GM19239 (cell line): ENCODE measurements at places on chromosomes 7 and 10.

DNA sequence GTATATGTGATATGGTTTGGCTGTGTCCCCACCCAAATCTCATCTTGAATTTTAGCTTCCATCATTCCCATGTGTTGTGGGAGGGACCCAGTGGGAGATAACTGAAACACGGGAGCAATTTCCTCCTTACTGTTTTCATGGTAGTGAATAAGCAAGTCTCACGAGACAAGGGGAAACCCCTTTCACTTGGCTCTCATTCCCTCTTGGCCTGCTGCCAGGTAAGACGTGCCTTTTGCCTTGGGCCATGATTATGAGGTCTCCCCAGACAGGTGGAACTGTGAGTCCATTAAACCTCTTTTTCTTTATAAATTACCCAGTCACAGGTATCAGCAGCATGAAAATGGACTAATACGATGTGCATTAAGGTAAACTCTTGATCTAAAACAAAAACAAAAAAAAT lies 357.1 kb upstream of the AOAH start:
- no peak for DNase-seq

DNA sequence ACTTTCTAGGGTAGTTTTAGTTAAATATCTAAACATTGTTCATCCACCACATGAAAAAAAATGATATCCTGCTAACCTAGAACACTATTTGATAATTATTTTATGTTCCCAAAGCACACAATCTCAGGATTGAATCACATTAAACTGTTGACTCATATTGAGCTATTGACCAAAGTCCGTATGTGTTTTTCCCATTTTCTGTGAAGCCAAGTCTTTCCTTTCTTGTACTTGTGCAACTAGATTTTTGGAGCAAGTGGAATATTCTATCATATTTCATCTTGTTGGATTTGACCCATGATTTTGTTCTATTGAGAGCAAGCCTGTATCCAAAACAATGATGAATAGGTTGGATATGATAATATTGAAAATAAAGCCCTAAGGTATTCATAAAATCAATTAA lies 164.6 kb downstream of the SKAP2 start:
- no peak for DNase-seq

DNA sequence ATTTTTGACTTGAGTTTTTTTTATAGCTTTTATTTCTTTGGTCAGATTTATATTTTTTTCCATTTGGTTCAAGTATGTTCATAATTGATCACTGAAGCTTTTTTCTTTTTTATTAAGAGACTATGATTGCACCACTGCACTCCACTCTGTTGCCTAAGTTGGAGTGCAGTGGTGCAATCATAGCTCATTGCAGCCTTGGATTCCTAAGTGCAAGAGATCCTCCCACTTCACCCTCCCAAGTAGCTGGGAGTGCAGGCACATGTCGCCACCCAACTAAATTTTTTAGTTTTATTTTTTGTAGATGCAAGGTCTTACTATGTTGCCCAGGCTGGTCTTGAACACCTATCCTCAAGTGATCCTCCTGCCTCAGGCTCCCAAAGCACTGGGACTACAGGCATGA lies 97.7 kb upstream of the KIF5B start:
- no peak for DNase-seq

- DNase-seq: no peak
Measured at GRCh38 chr7:36748017-36748487, 23.8 kb upstream of the AOAH start.

- DNase-seq: no peak
Measured at GRCh38 chr10:48487244-48487643, 117.6 kb downstream of the ARHGAP22 start.

- DNase-seq: no peak
Measured at GRCh38 chr10:73228247-73228646, 18.8 kb downstream of the DNAJC9 start.

DNA sequence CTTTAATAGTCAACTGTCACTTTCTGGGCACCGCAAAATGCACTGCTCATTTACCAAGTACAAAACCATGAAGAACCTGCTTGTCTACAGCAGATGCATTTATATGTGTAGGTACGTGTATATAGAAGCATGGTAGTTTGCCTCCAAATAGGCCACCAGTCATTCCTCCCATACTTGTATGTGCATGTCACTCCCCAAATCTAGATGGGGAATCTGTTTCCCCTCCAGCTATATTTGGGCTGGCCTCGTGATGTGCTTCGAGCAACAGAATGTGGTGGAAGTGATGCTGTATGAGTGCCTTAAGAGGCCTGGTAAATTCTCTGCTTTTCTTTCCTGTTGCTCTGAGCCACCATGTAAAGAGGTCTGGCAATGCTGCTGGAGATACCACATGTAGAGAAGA lies 47.1 kb downstream of the PSMC2 start:
- DNase-seq: no peak

DNA sequence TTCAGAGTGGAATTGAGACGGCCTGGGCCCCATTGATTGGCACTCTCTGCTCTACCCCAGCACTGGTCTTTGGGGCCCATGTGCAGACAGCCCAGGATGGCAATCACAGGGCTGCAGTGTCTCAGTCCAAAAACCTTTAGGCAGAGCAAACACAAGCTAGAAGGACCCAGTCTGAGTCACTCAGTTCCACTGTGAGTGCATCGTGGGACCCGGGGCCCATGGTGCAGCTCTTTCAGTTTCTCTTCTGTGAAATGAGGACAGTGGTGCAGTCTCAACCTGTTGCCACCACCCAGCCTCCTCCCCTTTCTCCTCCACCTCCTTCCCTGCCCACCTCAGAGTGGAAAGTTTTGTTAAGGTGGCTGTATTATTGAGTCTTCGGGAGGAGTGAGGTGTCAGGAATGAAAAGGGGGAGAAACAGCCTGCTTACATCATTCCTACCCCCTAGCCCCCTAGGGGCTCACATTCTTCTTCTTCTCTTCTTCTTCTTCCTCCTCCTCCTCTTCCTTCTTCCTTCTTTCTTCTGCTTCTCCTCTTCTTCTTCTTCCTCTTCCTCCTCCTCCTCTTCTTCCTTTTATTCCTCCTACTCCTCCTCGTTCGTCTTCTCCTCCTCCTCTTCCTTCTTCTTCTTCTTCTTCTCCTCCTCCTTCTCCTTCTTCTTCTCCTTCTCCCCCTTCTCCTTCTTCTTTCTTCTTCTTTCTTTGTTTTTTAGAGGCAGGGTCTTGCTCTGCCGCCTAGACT lies 19.5 kb upstream of the CARD11 start:
- DNase-seq: peak; percentile 48

DNA sequence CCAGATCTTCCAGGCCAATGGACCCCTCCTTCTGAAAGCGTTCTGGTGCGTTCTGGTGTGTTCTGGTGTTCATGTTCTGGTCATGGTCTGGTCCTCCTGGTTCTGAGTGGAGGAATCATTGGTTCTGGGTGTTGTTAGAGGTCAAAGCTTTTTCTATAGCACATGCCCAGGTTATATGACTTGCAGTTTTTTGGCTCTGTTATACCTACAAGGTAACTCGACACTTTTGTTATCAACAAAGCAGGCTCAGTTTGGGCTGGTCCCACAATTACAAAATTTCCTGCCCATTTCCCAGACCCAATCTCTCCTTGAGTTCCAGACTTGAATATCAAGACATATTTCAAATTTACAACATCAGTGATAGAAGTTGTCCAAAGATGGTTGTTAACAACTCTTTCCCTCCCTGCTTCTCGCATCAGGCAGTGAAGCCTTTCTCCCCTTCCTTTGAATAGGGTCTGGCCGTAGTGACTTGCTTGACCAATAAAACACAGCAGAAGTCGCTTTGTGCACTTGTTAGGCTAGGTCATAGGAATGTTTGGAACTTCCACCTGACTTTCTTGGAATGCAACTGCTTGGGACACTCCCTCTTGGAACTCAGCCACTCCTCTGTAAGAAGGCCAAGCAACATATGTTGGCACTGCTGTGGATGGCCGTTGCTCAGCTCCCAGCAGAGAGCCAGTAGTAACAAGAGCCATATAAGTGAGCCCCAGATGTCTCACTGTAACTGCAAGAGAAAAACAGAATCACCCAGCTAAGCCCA lies 83.1 kb upstream of the STEAP1B start:
- no peak for DNase-seq

DNA sequence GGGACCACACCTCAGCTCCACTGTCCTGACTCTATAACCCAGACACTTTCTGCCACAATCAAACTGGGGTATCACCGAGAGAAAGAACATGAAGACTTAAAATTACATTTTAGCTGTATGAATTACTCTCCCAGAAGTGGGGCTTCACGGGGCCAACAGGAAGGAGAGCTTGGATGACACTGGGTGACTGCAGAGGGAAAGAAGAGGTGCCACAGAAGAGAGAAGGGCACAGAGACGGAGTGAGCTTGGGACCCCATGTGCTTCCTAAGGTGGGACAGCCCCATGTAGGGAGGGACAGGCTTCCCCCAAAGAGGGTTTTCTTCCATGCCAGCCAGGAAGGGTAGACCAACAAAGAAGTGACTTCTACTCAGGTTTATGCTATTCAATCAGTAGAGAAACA lies 162.0 kb upstream of the RHEB start:
- DNase-seq: no peak

- no peak for DNase-seq
Measured at GRCh38 chr10:68090586-68090985, 15.5 kb upstream of the HERC4 start.

GRCh38 chr10:46050941-46051623 lies 5.0 kb upstream of the MSMB start:
- no peak for DNase-seq

GRCh38 chr7:96417784-96418183 lies 95.9 kb upstream of the SLC25A13 start:
- DNase-seq: no peak

GRCh38 chr10:121527690-121528089 lies 70.6 kb downstream of the FGFR2 start:
- no peak for DNase-seq

DNA sequence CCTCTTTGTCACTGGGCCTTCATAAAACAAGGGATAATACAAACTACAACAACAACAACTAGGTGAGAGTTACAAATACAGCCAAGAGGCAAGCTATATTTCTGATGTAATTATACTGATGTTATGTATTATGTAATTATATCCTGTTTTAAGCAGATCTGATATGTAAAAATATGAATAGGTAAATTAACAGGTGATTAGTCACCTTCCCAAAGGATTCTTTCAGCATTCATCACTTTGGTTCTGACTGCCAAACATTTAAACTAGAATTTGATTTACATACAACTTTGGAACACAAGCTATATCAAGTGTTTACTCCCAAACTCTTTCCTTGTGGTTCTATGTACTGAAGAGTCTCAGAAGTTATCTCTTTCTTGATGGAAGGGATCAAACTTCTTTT lies 53.7 kb downstream of the BEND7 start:
- DNase-seq: no peak

GRCh38 chr7:99562832-99563231 lies 4.4 kb downstream of the ZNF655 start:
- DNase-seq: no peak

DNA sequence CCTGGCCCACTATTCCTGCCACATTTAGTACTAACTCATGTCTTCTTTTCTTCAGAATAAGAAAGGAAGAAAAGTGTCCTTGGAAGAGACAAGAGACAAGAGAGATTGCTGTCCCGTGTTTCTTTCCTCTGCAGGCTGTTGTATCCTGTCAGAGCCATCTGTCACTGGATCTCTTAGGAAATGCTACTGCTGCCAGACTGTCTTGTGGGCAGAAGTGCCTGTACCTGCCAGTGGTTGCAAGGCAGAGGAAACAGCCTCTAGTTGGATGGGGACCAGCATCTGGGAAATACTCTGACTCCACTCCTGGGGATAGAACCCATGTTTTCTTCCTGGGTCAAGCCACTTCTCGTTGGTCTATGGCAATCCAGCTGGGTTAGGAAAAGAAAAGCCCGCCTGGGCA lies 16.7 kb upstream of the MAP3K8 start:
- no peak for DNase-seq

DNA sequence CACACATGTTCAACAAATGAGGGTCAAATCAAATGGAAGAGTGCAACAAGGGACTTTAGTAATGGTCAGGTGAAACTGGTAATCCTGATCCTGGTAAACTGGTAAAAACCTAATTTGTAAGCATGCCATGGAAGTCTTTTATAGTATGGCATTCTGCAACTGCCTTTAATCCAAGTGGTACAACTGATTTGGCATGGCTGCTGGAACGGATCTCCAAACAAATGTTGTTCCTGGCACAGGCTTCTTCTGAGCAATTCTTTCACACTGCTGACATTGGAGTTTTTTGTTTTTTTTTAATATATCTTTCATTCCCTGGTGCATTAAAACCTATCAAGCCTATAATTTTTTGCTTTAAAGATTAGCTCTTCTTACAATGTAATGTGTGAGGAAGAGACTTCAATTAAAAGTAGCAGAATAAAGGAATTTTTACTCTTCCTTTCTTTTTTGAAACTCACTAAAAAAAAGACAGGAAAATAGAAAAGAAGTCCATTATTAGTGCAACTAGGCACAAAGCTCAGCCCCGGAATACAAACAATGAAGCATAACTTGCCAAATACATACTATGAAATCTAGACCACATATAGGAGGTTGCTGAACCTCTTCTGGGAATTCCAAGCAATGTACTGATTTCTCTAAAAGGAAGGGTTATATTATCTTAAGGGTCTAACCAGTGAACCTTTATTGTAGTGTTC lies 79.3 kb upstream of the OIT3 start:
- no peak for DNase-seq

GRCh38 chr7:148712678-148713329 lies 14.1 kb downstream of the CUL1 start:
- DNase-seq: no peak

GRCh38 chr10:86964061-86964846 lies 4.0 kb upstream of the ADIRF start:
- no peak for DNase-seq

- DNase-seq: no peak
Measured at GRCh38 chr7:148266795-148267194, 323.8 kb upstream of the C7orf33 start.

DNA sequence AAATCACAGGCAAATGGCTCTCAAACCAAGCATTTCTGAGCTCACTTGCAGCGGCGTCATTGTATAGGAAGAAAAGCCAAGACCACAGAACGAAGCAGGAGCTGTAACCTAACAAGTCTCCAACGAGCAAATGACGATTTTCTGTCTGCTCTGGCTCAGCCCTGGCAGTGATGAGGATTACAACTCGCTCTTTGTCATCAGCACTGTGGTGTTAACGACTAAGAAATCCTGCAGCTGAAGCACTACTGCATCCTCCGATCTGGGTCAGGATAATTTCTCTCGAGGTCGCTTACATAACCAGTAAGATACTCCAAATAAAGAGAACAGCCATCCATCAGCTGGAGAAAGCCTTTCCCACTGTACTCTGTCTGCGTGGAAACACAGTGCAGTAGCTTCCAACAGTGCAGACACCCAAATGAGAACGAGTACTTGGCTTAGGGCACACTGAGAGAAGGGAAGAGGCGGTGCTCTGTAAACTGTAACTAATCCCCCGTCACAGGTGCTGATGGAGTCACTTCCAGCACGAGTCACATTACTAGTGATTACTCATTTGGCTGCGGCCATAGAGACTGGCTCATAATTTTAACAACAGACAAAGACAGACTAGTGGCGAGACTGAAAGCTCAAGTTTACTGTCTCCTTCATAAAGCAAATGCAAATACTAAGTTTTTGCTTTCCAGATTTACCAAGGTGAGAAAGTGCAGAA lies 135.8 kb downstream of the NRBF2 start:
- DNase-seq: peak; percentile 52

GRCh38 chr7:1109581-1110310 lies 21.8 kb downstream of the GPER1 start:
- no peak for DNase-seq
